Sigmoid colon (tissue), 7 donors: ENCODE measurements at places on chromosomes 11 and 22. TPM values are rescaled to one million over a fixed set of nuclear protein-coding genes. Genes with fewer than 3 reads are reported as not detected.
A peak's percentile ranks its signal among the peaks of the same experiment; 100 is the strongest.

- H3K27me3 ChIP-seq, result peaks cover 52% of the 10 kb centered on the region
- no peak overlapping the region for H3K27ac ChIP-seq
- H3K36me3 ChIP-seq, result no peaks in the 10 kb centered on the region
- H3K4me3 ChIP-seq, result no peak overlapping the region
- H3K4me1 ChIP-seq, result no peaks in the 10 kb centered on the region
- no peak for DNase-seq
Measured at GRCh38 chr22:50535113-50535512, 5.3 kb upstream of the TYMP start.

CTSW gene
- not detected for total RNA-seq

DNA sequence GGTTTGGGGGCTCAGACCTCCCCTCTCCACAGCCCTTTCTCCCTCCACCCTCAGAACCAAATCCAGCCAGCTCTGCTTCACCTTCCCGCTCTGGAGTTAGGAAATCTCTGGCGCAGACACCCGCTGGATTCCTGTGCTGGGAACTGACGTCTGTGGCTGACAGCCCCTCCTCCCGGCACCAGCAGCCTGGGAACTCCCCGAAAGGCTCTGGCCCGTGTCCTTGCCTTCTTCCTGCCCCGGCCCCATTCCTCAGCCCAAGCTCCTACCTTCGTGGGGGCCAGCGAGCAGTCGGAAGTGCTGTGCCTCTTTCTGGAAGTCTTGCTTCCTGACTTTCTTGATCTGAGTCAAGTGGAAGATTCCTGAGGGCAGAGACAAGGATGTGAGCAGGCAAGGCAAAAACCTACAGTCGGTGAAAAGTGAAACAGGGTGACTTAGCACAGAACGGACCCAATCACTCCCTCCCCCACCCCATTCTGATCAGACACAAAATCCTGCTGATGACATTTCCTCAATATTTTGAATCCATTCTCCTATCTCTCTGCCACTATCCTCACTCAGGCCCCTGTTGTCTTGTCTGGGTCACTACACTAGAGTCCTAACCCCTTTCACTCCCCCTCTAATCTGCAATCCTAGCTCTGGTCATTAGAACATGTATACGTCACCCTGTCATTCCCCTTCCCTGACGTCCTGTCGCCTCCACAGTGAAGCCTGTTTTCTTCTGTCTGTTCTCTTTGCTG is 34.1 kb downstream of the CHRDL2 start:
- no peaks in the 10 kb centered on the region for H3K36me3 ChIP-seq
- DNase-seq, result peak; percentile 97
- peaks cover 54% of the 10 kb centered on the region for H3K4me1 ChIP-seq
- H3K4me3 ChIP-seq, result no peak overlapping the region
- no peaks in the 10 kb centered on the region for H3K27me3 ChIP-seq

- H3K36me3 ChIP-seq, result no peaks in the 10 kb centered on the region
- peaks cover 28% of the 10 kb centered on the region for H3K4me1 ChIP-seq
- no peak overlapping the region for H3K4me3 ChIP-seq
- no peak overlapping the region for H3K27ac ChIP-seq
- no peak for DNase-seq
Measured at GRCh38 chr11:27447288-27448183, 25.1 kb downstream of the LGR4 start.

TNNI2 gene
- total RNA-seq, result not detected

SLC17A6 gene
- total RNA-seq, result not detected

GRCh38 chr11:102177974-102178631 is 67.9 kb downstream of the YAP1 start:
- H3K36me3 ChIP-seq, result no peaks in the 10 kb centered on the region
- no peak for DNase-seq
- peak overlapping the region; percentile 58 for H3K27ac ChIP-seq

DNA sequence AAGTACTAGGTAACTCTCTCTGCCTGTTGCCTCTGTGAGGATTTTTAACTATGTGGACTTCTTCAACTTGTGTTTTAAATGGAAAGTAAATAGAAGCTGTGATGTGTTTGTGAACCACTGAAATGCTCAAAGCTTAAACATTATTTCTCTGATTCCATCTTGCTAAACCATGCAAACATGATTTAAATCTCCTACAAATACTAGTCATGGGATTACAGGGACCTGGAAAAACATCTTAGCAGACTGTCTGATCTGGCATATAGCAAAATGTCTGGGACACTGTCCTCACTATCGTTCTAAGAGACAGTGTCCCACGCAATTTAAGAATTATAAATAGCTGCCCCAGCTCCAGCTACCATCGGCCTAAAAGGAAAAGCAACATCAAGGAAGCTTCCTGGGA is 914.5 kb upstream of the FAT3 start:
- no peak for DNase-seq
- no peak overlapping the region for H3K27ac ChIP-seq
- no peak overlapping the region for H3K4me3 ChIP-seq
- no peaks in the 10 kb centered on the region for H3K36me3 ChIP-seq
- no peaks in the 10 kb centered on the region for H3K4me1 ChIP-seq
- no peaks in the 10 kb centered on the region for H3K27me3 ChIP-seq

TMEM138 gene
- total RNA-seq, result 33.8 TPM

DNA sequence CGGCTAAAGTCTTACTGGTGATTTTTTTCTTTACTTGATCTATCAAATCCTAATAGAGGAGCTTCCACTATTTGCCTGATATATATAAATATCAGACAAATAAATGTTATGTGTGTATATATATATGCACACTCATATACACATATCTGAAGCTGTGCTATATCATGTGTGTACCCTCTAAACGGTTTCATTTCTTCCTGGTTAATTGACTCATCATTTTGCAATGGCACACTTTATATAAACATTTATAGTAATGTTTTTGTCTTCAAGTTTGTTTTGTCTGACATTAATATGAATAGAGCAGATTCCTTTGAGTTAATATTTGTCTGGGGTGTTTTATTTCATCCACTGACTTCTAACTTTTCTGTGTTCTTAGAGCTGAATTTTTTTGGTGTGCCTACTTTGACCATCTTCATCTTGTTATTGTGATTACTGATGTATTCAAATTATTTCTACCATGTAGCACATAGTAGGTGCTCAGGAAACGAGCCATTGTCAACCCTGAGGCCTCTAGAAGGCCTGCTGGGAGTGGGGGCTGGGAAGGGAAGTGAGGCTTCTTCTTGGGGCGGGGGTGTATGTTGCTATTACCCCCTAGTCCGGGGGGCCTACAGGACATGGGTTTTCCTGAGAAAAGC is 82.6 kb downstream of the LRRC32 start:
- no peaks in the 10 kb centered on the region for H3K36me3 ChIP-seq
- H3K4me1 ChIP-seq, result peaks cover 21% of the 10 kb centered on the region
- no peak for DNase-seq
- H3K27me3 ChIP-seq, result no peaks in the 10 kb centered on the region

DNA sequence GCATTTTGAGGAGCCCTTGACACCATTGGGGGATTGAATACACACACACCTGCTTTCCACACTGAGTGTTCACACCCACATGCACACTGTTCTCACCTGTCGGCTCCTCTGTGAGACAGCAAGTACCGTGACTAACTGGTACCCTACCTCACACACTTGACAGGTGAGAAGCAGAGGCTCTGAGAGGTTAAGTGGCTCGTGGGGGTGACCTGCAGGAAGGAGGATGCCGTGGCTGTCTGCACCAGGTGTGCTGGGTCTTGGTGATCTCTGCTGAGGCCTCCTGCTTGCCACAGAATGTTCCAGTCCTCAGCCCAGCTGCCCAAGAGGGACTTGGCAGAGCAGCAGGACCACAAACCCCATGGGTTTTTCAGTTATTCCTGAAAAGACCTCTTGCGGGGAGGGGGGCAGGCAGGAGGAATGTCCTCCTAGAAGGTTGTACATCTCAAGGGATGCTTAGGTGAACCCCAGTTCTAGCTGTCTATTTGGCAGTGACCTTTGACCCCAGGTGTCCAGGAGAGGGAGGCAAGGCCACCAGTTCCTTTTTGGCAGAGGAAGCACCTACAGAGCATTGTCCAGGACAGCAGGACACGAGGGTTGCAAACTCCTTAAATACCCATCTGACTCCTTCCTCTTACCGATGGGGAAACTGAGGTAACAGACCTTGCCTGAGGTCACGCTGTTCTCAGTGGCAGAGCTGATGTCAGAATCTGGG is 66.0 kb downstream of the SHISAL1 start:
- no peaks in the 10 kb centered on the region for H3K36me3 ChIP-seq
- no peak for DNase-seq
- no peak overlapping the region for H3K4me3 ChIP-seq
- no peak overlapping the region for H3K27ac ChIP-seq
- no peaks in the 10 kb centered on the region for H3K27me3 ChIP-seq

DNA sequence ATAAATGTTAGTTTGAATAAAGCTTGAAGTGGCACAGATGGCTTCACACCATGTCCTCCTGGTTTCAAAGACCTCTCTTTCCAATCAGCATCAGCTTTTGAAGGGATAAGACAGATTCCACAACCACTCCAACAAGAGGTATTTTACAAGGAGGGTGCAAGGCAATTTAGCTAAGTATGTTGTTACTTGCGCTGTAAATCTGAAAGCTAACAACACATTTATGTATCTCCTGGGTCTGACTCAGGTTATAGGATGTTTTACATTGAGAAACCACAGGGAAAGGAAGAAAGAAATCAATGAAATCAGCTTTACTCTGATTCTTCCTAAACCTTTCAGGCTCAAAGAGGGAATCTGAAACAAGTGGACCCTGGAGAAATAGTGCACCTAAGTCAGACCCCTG is 12.1 kb downstream of the CWC15 start:
- no peak overlapping the region for H3K4me3 ChIP-seq
- H3K36me3 ChIP-seq, result peaks cover 42% of the 10 kb centered on the region
- H3K27ac ChIP-seq, result no peak overlapping the region
- no peak for DNase-seq
- no peaks in the 10 kb centered on the region for H3K27me3 ChIP-seq

- H3K27ac ChIP-seq, result peak overlapping the region; percentile 55
- peaks cover 44% of the 10 kb centered on the region for H3K4me1 ChIP-seq
- H3K27me3 ChIP-seq, result no peaks in the 10 kb centered on the region
- H3K36me3 ChIP-seq, result no peaks in the 10 kb centered on the region
- no peak overlapping the region for H3K4me3 ChIP-seq
Measured at GRCh38 chr22:33539902-33540751, 380.1 kb downstream of the LARGE1 start.

DNA sequence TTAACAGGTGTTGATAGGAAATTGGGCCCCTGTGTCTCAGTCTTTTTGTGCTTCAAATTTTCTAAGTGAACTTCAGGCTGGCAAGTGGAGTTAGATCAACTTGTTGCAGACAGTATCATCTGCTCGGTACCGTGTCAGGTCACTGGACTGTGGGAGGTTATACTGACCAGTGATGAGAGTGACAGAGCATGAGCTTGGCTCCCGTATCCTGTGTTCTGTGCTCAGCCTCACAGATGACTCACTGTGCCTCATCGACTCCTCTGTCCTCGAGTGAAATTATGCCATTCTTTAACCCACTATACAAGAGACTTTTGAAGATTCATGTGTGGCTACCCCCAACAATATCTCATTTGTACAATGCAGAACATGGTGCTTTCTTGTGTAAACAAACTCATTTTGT is 7.9 kb downstream of the GRAP2 start:
- no peak overlapping the region for H3K4me3 ChIP-seq
- H3K4me1 ChIP-seq, result no peaks in the 10 kb centered on the region
- H3K27me3 ChIP-seq, result no peaks in the 10 kb centered on the region

DNA sequence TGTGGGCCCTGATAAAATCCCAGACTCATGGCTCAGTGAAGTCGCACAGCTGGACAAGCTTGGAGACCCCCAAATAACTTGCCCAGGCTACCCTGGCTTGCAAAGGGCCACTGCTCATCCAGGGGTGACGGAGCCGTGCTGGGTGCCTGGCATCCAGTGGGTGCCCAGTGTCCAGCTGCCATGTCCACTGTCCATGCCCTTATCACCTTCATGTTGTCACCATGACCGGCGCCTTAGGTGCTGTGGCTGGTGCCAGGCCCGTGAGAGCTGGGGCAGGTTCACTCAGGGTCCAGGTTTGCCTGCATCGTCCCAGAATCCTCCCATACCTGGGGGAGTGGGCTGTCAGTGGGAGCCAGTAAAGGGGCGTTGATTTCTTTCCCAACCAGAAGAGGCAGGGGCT is 57.4 kb downstream of the LRP5 start:
- no peak for DNase-seq
- no peaks in the 10 kb centered on the region for H3K27me3 ChIP-seq
- no peaks in the 10 kb centered on the region for H3K4me1 ChIP-seq
- H3K36me3 ChIP-seq, result peaks cover 8% of the 10 kb centered on the region
- no peak overlapping the region for H3K4me3 ChIP-seq

NNMT gene
- total RNA-seq, result 126 TPM

GRCh38 chr11:6387811-6388599 is 2.3 kb upstream of the SMPD1 start:
- no peak overlapping the region for H3K4me3 ChIP-seq
- DNase-seq, result no peak
- H3K27ac ChIP-seq, result peak overlapping the region; percentile 91
- H3K36me3 ChIP-seq, result no peaks in the 10 kb centered on the region

- H3K4me3 ChIP-seq, result no peak overlapping the region
- DNase-seq, result no peak
- peaks cover 22% of the 10 kb centered on the region for H3K4me1 ChIP-seq
- no peaks in the 10 kb centered on the region for H3K36me3 ChIP-seq
- H3K27ac ChIP-seq, result no peak overlapping the region
Measured at GRCh38 chr22:33470456-33470855, 412.3 kb upstream of the SYN3 start.

DNA sequence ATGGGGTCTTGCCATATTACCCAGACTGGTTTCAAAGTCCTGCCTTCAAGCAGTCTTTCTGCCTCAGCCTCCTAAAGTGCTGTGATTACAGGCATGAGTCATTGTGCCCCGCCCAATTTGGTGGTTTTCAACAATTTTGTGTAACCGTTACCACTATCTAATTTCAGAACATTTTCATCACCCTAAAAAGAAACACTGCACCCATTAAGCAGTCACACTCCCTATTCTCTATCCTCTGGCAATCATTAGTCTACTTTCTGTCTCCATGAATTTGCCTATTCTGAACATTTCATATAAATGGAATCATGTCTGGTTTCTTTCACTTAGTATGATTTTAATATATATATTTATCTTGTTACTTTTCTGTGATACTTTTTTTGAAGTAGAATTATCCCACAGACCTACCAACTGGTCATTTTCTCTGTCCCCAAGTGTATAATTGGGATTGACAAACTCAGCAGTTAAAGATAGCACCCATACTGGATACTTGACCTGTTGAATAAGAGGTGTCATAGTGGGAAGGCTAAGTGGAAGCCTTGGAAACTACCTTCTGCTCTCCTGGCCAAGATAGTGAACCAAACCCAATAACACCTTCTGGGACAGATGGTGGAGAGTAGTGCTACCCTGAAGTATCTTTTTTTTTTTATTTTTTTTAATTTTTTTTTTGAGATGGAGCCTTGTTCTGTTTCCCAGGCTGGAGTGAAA is 64.8 kb downstream of the STIM1 start:
- DNase-seq, result peak; percentile 76
- no peaks in the 10 kb centered on the region for H3K36me3 ChIP-seq
- H3K27ac ChIP-seq, result peak overlapping the region; percentile 24
- peaks cover 14% of the 10 kb centered on the region for H3K4me1 ChIP-seq

DNA sequence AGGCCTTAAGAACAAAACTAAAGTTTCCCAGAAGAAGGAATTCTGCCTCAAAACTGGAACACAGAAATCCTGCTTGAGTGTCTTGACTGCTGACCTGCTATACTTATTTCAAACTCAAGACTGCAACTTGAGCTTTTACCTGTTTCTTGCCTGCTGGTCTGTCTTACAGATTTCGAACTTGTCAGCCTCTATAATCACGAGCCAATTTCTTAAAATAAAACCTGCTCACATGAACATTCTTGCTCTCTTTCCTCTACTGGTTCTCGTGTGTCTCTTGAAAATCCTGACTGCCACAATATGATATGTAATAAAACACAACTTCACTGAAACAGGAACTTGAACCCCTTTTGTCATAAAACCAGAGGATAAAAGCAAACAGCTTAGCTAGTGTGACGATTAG is 13.9 kb downstream of the PATL1 start:
- no peak overlapping the region for H3K4me3 ChIP-seq
- H3K27me3 ChIP-seq, result no peaks in the 10 kb centered on the region
- peaks cover 70% of the 10 kb centered on the region for H3K36me3 ChIP-seq
- H3K27ac ChIP-seq, result no peak overlapping the region
- DNase-seq, result no peak
- peaks cover under 1% of the 10 kb centered on the region for H3K4me1 ChIP-seq
